ENCODE measurements at places on chromosomes 6 and 20.

- DNase-seq: no peak
These were observed 153.0 kb downstream of the PTPRK start for GRCh38 chr6:128367437-128367836.

DNA sequence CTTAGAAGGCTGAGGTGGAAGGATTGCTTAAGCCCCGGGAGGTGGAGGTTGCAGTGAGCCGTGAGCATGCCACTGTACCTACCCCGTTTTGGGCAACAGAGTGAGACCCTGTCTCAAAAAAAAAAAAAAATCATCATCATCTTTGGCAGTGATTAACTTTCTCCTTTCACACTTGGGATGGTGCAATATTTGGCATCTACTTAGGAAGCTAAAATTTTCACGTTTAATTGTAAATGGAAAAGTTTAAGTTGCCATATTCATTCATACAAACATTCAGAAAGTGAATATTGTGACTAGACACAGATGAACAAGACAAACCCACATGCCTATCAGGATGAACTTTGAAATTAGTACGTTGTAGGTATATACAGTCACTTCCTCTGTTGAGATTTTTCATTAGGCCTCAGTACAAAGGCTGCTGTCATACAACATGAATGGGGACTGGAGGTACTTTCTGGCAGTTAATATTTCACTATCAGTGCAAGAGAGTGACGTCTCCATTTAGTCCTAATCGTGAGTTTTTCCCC, 10.3 kb downstream of the TOP1 start:
- no peak for DNase-seq

DNA sequence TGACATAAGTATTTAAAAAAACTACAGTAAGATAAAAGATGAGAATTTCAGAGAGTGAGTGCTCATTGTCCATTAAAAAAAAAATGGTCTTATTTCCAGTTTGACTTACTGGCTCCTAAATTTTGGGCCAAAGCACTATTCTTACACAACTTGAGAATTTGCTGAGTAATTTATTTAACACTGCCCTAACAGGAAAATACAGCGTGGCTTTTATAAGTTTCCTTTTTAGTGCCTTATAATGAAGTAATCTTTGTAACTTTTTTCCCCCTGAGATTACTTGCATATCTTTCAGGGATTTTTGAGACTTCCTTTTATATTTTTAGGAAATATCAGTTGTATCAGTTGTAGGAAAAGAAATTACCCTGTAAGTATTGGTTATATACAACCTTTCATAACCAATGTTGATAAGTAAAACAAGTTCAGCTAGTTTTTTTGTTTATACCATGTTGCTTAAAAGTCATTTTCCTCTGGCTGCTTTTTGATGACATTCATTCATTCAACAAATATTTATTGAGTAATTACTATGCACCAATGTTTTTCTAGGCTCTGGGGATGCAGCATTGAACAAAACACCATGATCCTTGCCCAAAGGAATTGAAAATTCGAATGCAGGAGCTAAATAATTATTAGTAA, 106.4 kb upstream of the SGK1 start:
- DNase-seq: no peak

DNA sequence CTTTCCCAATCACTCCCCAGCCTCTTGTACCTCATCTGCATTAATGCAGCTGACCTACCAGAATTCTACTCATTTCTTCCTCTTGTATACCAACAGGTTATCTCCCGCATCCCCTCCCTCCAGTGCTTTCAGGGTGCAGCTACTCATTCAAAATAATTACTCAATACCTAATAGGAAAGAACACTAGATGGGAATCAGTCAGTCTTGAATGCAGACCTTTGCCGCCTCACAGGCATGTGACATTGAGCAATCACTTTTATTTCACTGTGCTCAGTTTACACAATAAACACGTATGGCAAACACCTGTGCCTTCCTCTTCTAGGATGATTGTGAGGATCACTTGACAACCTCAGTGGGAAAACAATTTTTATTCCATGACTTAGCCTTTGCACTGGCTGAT, 13.3 kb downstream of the ZSCAN31 start:
- DNase-seq: no peak

DNA sequence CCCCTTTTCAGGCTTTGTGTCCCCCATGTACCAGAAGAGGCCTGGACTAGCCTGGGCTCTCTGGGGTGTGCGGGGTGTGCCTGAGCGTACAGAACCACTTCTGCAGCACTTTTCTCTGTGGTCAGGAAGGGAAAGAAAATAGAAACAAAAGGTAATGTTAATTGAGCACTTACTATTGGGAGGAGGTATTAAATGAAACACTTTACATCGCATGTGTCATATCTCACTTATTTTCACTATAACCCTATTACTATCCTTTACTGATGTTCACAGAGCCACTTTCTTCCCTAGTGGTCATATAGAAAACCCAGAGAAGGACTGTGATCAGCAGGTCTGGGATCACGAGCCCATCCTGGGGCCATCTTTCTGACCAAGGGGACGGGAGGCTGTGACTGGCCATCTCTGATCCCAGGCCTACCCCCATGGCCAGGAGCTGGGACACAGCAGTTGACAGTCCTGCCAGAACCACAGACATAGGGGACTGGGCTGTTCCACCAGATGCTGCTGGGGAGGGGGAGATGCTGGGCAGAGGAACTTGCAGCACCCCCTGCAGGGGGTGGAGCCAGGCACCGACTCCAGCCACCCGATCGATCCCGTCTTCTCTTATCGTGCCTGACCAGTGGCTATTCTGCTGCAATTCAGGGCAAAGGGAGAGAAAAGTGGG, 107.6 kb downstream of the VEGFA start:
- DNase-seq: no peak

DNA sequence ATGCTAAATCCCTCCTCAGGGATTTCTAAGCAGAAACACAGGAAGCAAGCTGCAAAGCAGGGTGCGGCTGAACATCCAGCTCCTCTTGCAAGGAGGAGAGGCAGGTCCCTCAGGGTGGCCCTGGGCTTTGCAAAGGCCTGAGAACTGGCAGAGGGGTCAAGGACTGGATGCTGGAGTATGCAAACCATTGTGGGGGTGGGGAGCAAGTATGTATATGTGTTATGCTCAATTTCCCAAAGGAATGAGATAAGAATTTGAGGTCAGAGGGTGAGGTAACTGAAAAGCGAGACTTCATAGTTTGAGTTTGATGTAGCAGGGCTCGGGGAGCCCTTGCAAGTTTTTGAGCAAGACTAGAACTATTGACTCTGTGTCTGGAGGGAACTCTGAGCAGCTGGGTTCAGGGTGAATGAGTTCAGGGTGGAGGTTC, 11.2 kb downstream of the SLC22A2 start:
- DNase-seq: no peak

- no peak for DNase-seq
These were observed 55.2 kb upstream of the ADGRF1 start for GRCh38 chr6:47097092-47097945.

DNA sequence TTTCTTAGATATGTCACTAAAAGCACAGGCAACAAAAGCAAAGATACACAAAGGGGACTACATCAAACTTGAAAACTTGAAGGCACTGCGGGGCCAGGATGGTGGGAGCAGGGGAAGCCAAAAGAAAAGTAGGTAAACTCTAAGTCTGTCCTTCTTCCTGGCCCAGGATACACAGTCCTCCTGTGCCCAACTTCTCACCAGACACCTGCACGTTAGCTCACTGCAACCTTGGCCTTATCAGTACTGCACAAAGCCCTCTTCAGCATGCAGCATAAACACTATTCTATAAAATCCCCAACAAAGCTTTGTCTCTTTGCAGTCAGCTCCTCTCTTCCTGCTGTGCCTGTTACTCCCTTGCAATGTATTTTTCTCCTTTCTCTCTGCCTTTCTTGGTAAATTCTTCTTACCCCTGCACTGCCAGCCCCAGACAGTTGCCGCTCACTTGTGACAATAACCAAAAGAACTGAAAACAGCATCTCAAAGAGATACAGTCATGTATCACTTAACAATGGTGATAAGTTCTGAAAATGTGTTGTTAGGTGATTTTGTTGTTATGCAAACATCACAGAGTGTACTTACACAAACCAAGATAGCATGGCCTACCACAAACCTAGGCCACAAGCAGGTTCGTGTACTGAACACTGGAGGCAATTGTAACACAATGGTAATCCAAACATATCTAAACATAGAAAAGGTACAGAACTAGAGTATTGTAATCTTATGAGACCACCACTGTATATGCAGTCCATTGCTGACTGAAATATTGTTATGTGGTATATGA, 51.2 kb downstream of the NINL start:
- no peak for DNase-seq

GRCh38 chr6:121858310-121858709, 422.9 kb downstream of the GJA1 start:
- DNase-seq: no peak

- DNase-seq: no peak
These were observed 53.5 kb upstream of the MLN start for GRCh38 chr6:33857093-33857931.

- DNase-seq: no peak
These were observed 1187.5 kb downstream of the HACE1 start for GRCh38 chr6:103672169-103672568.

DNA sequence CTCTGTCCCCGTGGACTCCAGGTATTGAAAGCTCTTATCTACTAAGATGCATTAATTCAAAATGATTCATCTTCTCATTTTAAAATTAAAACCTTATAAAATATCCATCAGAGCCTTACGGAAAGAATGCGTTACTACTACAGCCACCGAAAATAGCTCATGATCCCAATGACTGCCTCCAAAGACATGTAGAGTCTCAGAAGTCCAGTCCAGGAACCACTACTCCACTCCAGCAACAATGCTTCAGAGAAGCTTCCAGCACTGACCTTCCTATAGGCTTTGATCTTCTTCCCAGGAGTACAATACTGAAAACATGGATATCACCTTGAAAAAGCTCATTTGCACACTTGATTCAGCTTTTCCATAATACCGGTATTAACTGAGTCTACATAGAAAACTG, 94.3 kb downstream of the CHD6 start:
- no peak for DNase-seq

DNA sequence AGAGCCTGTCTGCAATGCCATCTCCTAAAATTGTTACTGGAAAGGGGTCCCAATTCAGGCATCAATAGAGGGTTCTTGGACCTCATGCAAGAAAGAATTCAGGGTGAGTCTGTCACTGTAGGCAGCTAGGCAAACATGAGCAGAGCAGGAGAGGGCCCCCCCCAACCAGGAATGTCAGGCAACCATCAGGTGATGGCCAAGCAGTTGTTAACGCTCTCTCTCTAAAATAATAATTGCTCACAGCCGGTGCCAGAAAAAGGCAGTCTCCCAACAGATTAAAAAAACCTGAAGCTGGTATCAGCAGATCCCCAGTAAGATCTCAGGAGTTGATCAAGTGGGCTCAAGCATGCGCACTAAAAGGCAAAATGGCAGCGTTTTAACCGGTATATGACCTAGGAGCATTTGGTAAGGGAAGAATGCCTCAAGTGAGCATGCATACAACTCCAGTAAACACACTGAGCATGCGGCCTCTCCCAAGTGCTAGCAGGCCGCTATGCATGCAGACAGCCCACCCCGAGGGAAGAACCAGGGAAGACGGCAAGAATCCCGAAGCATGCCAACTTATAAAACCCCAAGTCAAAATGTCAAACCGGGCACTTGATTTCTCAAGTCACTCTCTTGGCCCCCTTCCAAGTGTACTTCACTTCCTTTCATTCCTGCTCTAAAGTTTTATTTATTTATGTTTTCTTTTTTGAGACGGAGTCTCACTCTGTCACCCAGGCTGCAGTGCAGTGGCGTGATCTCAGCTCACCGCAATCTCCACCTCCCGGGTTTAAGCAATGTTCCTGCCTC, 44.0 kb upstream of the RNGTT start:
- DNase-seq: no peak

- DNase-seq: no peak
These were observed 9.7 kb upstream of the TNFRSF6B start for GRCh38 chr20:63686492-63687321.

- DNase-seq: no peak
These were observed 4.8 kb upstream of the PRPH2 start for GRCh38 chr6:42727087-42727611.

GRCh38 chr20:52612046-52612632, 360.0 kb upstream of the TSHZ2 start:
- DNase-seq: no peak

DNA sequence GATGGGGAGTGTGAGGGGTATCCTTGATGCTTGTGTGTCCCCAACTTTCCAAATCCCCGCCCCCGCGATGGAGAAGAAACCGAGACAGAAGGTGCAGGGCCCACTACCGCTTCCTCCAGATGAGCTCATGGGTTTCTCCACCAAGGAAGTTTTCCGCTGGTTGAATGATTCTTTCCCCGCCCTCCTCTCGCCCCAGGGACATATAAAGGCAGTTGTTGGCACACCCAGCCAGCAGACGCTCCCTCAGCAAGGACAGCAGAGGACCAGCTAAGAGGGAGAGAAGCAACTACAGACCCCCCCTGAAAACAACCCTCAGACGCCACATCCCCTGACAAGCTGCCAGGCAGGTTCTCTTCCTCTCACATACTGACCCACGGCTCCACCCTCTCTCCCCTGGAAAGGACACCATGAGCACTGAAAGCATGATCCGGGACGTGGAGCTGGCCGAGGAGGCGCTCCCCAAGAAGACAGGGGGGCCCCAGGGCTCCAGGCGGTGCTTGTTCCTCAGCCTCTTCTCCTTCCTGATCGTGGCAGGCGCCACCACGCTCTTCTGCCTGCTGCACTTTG, at the start of gene TNF:
TSS of gene TNF (plus strand) at position 231 of the 567 bp plus-strand sequence. CDS start at position 408, 177 bp downstream.
- DNase-seq: peak; percentile 57

DNA sequence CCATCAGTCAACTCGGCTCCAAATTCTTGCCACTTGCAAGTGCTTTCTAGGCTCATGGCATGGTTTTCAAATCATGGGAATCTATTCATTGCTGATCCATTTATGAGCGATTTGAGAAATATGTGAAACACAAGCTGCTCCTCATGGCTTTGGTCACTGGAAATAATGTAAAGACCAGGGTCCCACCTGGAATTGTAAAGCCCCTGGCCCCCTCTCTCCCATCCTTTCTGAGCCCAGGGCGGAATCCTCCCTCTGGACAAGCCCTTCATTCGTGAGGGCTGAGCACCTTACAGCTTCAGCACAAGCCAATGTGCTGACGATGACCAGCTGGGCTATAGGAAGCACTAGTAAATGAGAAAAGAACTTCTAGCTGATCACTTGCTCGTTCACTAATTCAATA, 96.0 kb downstream of the RNASET2 start:
- no peak for DNase-seq

GRCh38 chr20:2206957-2207769, 88.6 kb upstream of the TGM3 start:
- DNase-seq: peak; percentile 31

- DNase-seq: no peak
These were observed 16.3 kb downstream of the JAG1 start for GRCh38 chr20:10657453-10657852.
